Type B pancreatic cell (in vitro differentiated cells): ENCODE measurements at places on chromosomes 1 and 21. TPM values are rescaled to one million over a fixed set of nuclear protein-coding genes. Genes with fewer than 3 reads are reported as not detected.

DNA sequence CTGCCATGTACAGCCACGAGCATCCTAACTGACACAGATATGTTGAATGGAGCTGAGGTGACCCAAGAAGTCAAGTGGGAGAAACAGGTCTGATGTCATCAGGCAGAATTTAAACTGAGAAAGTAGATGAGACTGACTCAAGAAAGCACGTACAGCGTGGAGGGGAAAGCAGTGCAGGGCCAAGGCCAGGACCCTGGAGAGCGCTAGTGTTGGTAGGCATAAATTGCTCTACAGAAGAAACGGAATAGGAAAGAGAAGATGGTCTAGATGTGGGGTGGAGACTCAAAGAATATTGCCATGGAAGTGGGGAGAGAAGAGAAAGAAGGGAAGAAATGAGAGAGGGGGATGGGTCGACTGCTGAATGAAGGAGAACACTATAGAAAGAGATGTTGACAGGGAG, 45.3 kb upstream of the GJB5 start:
- H3K4me3 ChIP-seq: no peak overlapping the region
- H3K4me1 ChIP-seq: no peaks in the 10 kb centered on the region
- no peak overlapping the region for H3K27ac ChIP-seq
- H3K27me3 ChIP-seq: peaks cover 45% of the 10 kb centered on the region
- DNase-seq: no peak

- H3K36me3 ChIP-seq: peaks cover 15% of the 10 kb centered on the region
- no peaks in the 10 kb centered on the region for H3K4me1 ChIP-seq
- DNase-seq: no peak
- H3K27me3 ChIP-seq: no peaks in the 10 kb centered on the region
- no peak overlapping the region for H3K4me3 ChIP-seq
Measured at GRCh38 chr1:11952455-11953109, 18.1 kb downstream of the PLOD1 start.

- no peak for DNase-seq
- peaks cover 43% of the 10 kb centered on the region for H3K4me1 ChIP-seq
- H3K27ac ChIP-seq: peak overlapping the region; percentile 88
- peak overlapping the region; percentile 62 for H3K4me3 ChIP-seq
Measured at GRCh38 chr21:41713495-41714281, 53.2 kb downstream of the RIPK4 start.

DNA sequence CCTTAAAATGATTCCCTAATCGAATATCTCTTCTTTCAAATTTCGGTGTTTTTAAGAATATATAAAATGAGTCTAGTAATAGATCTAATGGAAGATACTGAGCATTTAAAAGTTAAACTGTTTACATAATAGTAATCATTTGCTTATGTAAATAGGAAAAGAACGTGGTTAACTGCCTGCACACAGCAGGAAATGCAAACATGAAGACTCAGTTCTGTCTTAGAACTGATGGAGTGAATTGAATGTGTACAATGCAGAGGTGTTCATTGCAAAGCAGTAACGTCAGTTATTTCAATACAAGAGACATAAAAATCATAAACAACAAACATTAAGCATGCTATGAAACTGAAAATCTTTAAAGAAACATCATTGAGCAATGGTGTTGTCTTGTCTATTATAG, 359.4 kb upstream of the ADAMTS5 start:
- no peaks in the 10 kb centered on the region for H3K36me3 ChIP-seq
- H3K4me1 ChIP-seq: peaks cover 3% of the 10 kb centered on the region

GRCh38 chr1:65821386-65821785, 28.7 kb downstream of the PDE4B start:
- H3K36me3 ChIP-seq: no peaks in the 10 kb centered on the region
- no peaks in the 10 kb centered on the region for H3K27me3 ChIP-seq
- no peak for DNase-seq
- no peaks in the 10 kb centered on the region for H3K4me1 ChIP-seq
- no peak overlapping the region for H3K4me3 ChIP-seq

DNA sequence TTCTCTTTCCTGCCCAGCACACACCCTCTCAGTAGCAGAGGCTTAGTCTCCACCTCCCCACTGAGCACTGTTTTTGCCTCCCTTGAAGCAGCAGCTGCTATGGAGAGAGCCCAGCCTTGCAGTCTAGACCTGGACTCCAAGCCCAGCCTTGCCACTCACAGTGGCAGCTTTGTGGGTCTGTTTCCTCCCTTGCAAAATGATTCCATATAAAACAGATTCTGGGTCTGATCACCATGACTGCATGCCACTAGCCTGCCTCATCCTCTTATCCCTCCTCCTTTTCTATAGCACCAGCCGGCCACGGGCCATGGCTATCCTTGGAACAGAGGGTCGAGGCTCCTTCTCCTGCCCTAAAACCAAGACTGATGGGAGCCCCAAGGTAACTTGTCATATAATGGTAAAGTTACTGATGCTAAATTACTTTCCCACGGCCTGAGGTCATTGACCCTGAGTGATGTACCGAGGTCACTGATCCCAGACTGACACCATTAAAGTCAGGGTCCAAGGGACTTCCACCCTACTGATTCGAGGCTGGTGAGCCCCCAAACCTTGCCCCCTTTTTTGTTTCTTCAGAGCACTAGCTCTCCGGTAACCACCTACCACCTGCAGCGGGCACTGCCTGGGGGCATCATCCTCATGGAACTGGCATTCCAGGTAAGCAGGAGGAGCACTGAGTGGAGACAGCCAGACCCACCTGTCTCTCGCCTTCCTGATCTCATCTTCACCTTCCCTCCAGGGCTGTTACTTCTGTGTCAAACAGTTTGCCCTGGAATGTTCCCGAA, 7.9 kb downstream of the HYI start:
- DNase-seq: no peak
- peaks cover 20% of the 10 kb centered on the region for H3K36me3 ChIP-seq
- H3K4me3 ChIP-seq: no peak overlapping the region
- H3K27me3 ChIP-seq: no peaks in the 10 kb centered on the region
- H3K4me1 ChIP-seq: peaks cover 14% of the 10 kb centered on the region

GRCh38 chr1:109441069-109441468, 14.8 kb upstream of the PSMA5 start:
- no peak for DNase-seq
- H3K36me3 ChIP-seq: no peaks in the 10 kb centered on the region
- H3K4me1 ChIP-seq: no peaks in the 10 kb centered on the region
- H3K4me3 ChIP-seq: no peak overlapping the region
- peaks cover 16% of the 10 kb centered on the region for H3K27me3 ChIP-seq

- H3K27me3 ChIP-seq: no peaks in the 10 kb centered on the region
- H3K36me3 ChIP-seq: peaks cover 10% of the 10 kb centered on the region
- no peak for DNase-seq
- H3K27ac ChIP-seq: peak overlapping the region; percentile 15
Measured at GRCh38 chr1:54325703-54326461, 80.3 kb downstream of the SSBP3 start.

The NPPA gene
- total RNA-seq: not detected in 2 replicates

The BTBD19 gene
- 7.0 and 10.3 TPM in 2 replicates for total RNA-seq

The CITED4 gene
- 101 and 207 TPM in 2 replicates for total RNA-seq
